MM.1S (cell line): ENCODE measurements at places on chromosomes 7 and 10.

- DNase-seq = no peak
Observed at GRCh38 chr7:102991077-102991539, 78.3 kb downstream of the LRRC17 start.

- no peak for DNase-seq
Observed at GRCh38 chr10:30037620-30038336, 21.6 kb downstream of the JCAD start.

GRCh38 chr7:137592232-137592896 lies 248.8 kb upstream of the PTN start:
- peak; percentile 64 for DNase-seq

GRCh38 chr10:63619426-63619825 lies 98.2 kb downstream of the REEP3 start:
- DNase-seq = no peak

- DNase-seq = no peak
Observed at GRCh38 chr10:63633677-63634487, 112.7 kb downstream of the REEP3 start.

DNA sequence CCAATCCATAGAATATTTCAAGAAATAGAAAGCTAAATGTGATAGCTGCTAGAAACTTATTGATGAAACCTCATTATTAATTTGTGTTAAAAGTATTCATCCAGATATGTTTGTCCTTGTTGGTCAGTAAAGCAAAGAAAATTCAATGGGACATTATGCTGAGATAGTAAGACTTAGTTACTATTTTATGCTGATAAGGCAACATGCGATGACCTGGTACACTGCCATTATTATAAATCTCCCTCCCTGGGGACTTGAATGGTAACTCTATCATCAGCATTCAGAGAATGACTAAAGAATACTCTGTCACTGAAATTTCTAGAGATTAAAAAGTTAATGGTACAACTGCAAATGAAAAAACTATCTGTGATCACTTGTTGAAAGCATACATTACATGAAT lies 54.9 kb downstream of the ARHGAP12 start:
- DNase-seq = no peak

DNA sequence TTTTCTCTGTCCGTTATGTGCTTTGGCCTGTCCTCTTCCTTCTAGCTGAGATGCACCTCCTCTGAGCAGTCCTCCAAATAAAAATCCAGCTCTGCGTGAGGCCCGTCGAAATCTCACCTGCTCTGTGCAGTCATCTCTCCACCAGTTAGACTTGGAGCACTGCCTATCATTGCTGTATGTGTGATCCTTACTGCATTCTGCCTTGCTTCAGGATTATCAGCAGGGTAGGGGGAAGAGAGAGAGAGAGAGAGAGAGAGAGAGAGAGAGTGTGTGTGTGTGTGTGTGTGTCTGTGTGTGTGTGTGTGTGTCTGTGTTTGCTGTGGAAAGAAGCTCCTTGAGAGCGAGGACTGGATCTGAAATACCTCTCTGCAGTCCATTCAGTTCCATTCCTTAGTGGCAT lies 129.4 kb downstream of the CCNY start:
- DNase-seq = no peak

GRCh38 chr10:43174969-43175368 lies 36.7 kb downstream of the CSGALNACT2 start:
- no peak for DNase-seq

GRCh38 chr7:121279060-121279620 lies 49.7 kb upstream of the WNT16 start:
- DNase-seq = peak; percentile 45

DNA sequence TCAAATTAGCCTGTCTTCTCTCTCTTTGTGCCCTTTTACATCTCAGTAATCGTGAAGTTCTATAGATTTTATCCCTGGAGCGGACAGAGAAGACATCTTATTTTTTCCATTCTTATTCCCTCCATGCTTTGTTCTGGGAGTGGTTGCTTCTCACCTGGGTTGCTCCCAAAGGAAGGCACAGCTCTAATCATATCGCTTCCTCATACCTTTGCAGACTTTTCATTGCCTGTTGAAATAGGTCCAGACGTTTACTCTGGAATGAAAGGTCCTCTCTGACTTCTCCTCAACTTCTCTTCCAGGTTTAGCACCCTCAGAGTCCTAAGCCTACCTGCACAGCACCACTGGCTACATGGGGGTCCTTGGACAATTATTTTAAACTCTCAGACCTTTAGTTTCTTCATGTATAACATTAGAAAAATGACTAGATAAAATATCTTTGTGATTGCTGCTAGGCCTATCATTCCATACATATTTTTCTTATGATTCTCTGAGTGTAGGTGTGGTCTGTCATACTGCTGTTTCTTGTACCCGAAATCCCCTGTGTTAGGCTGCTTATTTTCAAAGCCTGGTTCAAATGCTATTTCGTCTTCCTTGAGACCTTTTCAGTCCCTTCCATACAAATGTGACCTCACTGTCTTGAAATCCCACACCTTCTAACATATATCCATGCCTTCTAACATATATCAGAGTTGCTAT lies 418.1 kb downstream of the GFRA1 start:
- DNase-seq = no peak

DNA sequence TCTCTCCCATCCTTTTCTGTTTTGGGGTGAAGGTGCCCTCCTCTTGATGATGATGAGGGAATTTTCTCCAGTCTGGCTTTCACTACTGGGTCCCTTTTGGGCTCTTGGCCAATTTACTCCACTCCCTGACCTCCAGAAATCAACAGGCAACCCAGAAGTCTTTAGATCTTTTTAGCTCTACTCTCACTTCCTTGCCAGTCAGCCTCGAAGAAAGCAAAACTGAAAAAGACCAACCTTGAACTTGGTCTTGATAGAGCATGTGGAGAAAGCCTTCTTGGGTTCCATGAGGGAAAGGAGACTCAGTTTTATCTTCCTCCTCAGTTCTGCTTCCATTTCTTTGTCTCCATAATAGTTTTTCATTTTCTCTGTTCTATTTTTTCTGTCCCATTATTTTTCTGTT lies 91.4 kb upstream of the NPVF start:
- DNase-seq = peak; percentile 62

DNA sequence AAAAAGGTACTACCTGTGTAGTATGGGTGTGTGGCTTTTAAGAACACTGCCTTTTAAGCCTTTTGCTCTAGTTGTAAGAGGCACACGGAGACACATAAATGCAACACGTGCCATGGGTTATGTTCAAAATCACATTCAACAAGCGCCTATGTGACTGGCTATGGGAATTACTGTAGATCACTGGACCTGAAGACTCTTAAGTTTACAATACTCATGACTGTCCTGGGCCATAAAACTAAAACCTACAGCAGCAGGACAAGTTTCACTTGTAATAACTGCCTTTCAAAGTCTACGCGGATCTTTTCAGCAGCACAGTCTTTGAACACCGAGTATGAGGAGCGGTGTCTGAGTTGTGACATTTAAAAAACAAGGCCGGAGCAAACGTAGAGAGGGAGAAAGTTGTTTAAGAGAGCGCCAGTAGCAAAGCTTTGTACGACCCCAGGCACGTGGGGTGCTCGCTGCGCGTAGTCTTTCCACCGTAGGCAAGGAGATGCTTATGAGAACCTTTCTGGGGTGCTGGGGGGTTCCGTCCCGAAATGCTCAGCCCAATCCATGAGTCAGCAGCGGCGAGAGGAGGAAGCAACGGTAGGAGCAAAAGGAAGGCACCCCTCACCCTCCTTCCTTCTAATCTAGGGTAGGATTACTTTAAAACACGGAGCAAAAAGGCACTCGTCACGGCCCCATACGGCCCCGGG lies 662 bp downstream of the DNAJC2 start:
- DNase-seq = peak; percentile 31

DNA sequence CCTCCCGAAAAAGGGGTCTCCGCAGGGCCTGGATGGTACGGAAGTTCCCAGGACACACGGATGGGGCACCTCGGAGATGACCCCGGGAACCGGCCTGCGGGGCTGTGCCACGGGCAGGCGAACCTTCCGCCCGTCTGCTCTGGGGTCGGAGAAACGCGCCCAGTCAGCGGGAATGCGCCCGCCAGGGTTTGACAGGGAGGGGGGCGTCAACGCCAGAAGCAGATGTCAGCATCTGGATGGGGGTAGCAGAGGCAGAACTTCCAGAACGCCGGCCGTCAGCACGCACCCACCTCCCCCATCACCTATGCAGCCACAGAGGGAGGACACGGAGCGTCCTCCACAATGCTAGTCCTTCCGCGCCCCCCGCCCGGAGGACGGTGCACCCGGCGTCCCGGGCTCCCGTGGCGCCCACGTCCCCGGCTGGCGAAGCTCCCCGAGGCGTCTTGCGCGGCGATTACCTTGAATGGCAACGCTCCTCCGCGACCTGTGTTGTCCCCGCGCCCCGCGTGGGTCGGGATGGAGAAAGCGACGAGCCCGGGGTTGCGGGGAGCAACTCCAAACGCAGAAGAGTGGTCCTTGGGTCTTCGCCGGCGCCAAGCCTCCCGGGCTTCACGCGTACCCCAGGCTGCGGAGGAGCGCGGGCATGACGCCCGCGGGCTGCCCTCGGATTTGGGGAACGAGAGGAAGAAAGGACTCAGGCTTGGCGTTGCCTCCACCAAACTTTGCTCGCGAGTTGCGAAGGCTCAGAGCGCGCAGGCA lies 561 bp downstream of the FGFR2 start:
- no peak for DNase-seq

- no peak for DNase-seq
Observed at GRCh38 chr7:1247527-1248041, 14.9 kb downstream of the UNCX start.

- DNase-seq = no peak
Observed at GRCh38 chr10:86300399-86300925, 66.1 kb downstream of the GRID1 start.

GRCh38 chr10:132796846-132797245 lies 10.9 kb upstream of the NKX6-2 start:
- no peak for DNase-seq

DNA sequence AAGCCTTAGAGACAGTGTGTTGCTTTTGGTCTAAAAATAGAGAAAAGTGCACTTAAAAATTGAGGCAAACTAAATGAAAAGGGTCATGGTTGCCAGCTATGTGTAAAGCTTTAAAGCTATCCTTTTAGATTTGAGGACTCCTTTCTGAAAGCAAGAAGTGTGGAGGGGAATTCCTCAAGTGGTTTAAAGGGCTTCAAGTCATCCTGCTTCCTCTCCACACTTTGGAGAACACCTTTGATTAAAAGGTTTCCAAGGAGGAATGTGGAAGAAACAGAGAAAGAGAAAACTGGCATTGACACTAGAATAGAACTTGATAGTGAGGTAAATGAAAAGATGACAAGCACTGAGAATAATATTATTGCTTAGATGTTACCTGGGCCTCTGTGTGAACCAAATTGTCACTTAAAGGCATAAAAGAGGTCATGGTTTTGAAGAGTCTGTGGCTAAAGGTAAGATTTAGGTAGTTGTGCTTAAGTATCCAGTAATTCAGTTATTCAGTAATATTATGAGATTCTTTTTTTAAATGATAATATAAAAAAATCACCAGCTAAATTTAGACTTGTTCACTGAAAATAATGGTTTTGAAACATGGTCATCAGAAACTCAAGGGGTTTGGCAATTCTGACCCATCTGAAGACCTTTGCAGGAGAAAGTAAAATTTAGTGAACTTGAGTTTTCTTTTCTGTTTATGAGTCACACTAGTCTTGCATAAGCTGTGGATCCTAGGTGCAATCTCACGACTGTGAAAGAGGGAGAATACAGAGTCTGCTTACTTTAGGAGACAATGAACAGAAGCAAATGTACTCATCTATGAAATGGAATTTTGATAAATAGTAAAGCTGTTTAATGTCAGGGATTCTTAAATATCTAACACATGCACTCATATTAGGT lies 466.0 kb downstream of the KIF20B start:
- DNase-seq = no peak

DNA sequence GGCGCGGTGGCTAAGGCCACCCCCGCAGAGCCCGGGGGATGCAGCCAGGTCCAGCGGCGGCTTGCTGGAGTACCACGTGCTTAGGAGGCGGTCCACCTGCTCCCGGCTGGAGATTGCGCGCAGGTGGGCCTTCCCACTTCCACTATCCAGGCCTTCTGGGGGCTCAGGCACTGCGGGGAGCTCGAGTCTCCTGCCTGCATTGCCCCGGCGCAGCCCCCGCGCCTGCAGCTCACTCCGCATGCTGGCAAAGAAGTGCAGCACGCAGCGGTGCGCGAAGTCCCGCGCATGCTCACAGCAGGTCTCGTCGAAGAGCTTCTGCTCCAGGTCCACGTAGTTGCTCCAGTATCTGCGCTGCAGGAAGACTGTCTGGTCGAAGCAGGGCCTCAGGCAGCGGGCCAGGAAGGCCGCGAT lies 5.8 kb downstream of the CALHM3 start:
- DNase-seq = no peak

DNA sequence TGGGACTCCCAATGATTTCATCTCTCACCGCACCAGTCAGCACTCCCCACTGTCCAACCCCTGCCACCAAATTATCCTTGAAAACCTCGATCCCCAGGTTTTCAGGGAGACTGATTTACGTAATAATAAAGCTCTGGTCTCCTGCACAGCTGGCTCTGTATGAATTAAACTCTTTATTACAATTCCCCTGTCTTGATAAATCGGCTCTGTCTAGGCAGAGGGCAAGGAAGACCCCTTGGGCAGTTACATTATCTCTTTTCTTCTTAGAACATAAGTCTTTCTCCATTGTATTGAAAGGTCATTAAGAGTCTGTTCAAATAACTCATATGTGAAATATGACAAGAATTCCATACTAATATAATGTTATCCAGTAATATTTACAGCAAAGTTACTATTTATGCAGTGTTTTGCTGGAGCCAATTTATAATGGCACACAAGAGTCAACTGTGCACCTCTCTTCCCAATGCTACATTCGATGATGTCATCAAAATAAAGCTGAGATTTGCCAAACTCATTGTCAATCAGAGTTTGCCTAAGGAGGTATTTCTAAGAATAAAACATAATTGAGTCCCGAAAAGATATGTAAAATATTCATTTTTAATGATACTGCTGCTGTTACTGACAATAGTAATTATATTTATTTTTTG lies 1297.2 kb upstream of the LRRTM3 start:
- no peak for DNase-seq

GRCh38 chr10:33412241-33412640 lies 77.8 kb upstream of the NRP1 start:
- DNase-seq = no peak

DNA sequence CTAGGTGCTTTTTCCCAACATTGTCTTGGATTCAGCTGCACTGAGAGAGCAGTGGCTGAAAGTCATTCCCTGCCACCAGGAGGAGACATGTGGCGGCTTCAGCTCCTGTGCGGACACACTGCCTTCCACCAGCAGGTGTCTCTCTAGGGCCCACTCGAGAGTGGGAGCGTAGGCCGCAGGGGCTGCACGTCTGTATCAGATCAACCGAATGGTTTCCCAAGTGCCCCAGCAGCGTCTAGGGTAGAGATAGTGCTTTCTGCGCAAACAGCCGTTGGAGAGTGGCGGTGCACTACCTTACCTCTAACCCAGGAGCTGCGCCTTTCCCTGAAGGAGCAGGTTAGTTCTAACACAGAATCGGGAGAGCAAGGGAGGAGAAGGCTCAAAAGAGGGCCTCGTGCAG lies 31.7 kb downstream of the PAPOLB start:
- DNase-seq = no peak

GRCh38 chr7:66669088-66669487 lies 40.4 kb downstream of the KCTD7 start:
- DNase-seq = no peak

DNA sequence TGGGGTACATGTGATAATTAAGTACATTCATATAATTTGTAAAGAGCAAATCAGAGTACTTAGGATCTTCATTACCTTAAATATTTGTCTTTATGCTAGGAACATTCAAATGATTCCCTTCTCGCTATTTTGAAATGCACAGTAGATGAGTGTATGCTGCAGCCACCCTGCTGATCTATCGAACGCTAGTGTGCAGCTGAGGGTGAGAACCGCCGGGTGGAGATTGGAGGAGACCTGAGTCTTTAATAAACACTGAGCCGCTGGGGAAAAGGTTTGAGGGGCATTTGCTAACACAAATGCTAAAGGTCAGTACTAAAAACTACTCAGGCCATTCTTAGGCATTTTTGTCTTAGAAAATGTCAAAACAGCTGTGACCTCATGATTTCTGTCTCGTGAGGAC lies 148.0 kb downstream of the DPP6 start:
- no peak for DNase-seq
